Choroid plexus epithelial cell (primary cell): ENCODE measurements at places on chromosomes 12 and 14.

DNA sequence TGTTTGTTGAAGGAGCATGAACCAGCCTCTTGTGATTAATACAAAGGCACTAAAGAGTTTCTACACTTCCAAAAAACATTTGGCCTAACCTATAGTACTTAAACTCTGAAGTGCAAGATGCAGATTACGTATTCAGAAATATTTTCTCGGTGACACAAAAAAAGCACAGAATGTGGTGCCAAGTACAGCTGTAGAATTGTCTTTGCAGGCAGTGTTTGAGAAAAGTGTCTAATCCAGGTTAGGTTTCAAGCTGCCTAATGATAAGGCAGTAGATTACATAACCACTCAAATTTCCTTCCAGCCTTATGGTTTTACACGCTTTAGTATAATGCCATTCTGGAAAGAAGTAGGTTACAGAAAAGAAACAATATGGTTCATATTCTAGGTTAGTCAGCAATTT, 205.2 kb downstream of the KLHL28 start:
- no peak for DNase-seq

DNA sequence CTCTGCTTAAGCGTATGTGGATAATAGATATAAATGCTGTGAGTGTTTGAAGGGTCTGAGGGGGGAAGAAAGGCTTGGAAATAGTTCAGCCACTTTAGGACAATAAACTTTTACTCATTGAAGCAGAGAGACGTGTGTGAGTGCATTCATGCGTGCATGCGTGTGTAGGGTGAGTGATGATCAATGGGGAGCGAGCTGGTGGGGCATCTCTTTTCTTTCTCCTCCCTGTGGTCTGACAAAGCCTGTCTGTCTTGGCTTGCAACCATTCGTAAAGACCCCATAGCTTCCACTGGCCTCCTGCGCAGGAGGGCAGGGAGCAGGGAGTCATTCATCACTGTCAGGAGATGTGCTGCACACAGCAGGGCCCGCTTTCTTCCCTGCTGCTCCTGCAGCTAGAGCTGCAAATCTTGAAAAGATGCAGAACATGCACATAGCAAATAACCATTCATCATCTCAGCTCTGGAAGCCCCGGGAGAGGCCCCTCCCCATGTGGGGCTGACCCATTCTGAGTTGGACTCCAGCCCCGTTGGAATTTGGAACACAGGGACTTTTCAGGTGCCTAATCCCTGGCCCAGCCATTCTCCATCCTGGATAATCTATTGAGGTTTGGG, 223.2 kb downstream of the PPM1H start:
- DNase-seq: no peak

DNA sequence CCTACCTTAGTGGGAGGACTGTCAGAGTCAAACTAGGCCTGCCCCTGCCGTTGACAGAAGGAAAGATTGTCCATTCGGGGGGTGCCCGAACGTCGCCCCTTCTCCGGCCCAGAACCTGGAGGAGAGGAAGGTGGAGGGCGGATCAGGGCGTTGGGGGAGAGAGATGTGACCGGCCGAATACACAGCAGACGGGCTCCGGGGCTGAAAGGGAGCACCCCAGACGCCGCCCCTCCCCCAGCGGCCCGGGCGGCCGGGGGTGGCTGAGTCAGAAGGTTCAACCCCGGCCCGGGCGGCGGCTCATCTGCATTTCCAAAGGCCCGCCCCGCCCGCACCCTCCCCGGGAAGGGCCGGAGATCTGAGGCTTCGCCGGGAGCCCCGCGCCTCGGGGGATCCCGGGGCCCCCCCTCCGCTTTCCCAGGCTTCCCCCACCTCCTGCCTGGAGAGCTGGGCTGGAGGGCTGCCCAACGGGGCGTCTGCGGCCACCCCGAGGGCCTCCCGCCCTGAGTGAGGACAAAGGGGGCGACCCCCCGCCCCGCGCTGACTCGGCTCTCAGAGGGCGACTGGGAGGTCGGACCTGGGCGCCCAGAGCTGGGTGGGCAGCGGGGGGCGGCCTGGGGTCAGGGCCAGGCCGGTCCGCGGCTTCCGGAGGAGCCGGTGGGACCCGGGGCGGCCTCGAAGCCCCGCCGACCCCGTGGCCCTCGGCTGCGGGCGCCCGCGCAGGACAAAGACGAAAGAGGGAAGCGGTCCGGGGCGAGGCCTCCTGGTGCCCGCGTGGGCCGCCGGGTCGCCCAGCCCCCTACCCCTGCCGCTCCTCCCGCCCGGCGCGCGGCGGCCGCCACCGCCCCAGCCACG, 3.7 kb upstream of the SETD1B start:
- peak; percentile 90 for DNase-seq

- no peak for DNase-seq
These were observed 448.9 kb upstream of the FAR2 start for GRCh38 chr12:28700161-28700560.

DNA sequence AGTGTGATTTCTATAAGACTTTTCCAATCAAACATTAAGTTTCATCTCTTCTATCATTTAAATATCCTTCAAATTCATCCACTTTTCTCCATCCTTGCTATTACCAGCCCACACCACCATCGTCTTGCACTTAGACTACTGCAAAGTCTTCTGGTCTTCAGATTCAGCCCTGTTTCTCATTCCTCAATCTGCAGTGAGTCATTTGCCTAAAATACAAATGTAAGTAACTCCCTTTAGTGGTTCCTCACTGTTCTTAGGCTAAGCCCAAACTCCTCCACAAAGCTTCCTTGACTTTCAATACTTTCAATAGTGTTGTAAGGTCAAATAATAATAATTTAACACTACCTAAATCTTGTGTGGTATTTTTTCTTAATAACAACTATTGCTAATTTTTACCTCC, 83.3 kb downstream of the PLEKHG7 start:
- peak; percentile 46 for DNase-seq

- peak; percentile 82 for DNase-seq
These were observed 13.6 kb downstream of the VEZT start for GRCh38 chr12:95231190-95231589.

DNA sequence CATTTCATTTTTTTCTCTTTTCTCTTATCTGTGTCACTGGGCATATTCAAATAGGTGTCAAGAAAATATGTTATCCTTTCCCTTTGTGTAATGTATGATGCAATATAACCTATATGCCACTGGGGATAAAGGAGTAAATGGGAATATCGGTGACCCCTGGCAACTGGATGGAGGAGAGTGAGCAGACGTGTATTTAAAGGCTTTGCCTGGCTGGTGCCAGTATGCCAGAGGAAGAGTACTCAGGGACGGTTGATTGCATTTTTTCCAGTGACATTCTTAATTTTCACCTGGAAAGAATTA, 12.0 kb upstream of the STXBP6 start:
- DNase-seq: no peak

GRCh38 chr14:106067935-106068334, 541.6 kb downstream of the TMEM121 start:
- DNase-seq: no peak

- peak; percentile 43 for DNase-seq
These were observed 1108.6 kb downstream of the LRFN5 start for GRCh38 chr14:42715316-42715715.

- peak; percentile 79 for DNase-seq
These were observed 102.2 kb downstream of the TTC6 start for GRCh38 chr14:37697489-37698121.

GRCh38 chr14:38705220-38705619, 397.8 kb downstream of the SEC23A start:
- DNase-seq: no peak

GRCh38 chr12:127519779-127520178, 747.2 kb upstream of the TMEM132C start:
- DNase-seq: no peak

DNA sequence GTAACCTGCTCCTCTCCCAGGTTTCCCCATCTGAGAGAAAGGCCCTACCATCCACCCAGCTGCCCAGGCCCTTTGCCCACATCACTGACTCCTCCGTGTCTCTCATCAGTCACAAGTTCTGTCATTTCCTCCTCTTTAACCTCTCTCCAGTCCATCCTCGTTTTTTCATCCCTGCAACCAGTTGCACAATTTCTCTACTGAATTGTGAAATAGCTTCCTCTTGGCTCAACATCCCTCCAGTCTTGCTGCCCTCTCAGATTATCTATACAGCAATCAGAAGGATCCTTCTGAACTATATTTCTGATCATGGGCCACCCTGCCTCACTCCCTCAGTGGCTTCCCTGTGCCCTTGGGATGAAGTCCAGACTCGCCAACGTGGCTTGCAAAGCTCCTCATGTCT, 6.8 kb downstream of the FAM161B start:
- peak; percentile 80 for DNase-seq

- no peak for DNase-seq
These were observed 153.2 kb downstream of the SMOC1 start for GRCh38 chr14:70032447-70032846.

- peak; percentile 96 for DNase-seq
These were observed 157.6 kb downstream of the DPF3 start for GRCh38 chr14:72736308-72736707.

DNA sequence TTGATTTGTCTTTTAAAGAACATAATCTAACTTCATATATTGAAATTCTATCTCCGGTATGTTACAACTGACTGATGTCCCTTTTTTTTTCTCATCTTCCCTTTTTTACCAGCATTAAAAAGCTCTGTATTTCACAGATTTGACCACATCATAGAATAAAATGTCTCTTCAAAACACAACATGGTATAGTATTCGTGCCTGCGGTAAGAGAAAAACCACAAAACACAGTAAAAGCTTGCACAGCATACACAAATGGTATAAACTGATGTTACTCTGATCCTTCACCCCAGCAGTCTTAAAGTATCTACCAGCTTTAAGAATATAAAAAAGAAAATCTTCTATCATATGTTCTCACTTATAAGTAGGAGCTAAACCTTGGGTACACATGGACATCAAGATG, 83.4 kb downstream of the HECTD1 start:
- DNase-seq: no peak

DNA sequence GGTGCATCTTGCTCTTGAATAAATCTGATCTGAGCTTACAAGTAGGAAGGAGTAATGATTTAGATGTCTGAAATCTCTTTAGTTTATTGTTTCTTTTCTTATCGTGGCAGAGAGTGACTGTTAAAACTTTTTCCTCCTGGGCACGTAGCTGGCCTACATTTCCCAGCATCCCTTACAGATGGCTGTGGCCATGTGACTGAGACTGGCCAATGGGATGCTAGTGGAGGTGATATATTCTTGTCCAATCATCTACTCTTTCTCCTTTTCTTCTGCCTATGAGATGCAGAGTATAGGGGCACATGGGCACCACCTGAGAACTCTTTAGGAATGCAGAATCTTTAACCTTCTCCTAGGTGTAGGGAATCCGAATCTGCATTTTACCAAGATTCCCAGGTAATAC, 237.3 kb downstream of the RGS6 start:
- no peak for DNase-seq

DNA sequence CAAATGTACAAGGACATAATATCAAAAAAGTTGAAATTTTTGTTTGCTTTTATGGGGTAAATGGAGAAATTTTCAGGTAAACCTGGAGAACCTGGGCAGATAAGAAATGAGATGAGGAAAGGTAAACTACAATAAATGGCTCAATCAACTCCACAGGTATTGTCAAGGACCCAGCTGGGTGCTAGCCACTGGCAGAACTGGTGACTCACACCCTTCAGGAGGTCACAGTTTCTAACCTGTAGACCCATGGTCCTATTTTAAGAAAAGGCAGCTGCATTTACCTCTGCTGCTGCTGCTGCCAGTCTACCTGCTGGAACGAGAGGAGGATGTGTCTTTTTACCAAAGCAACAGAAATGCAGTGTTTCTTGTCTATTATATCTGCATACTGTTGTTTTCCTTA, 226.6 kb downstream of the ALG10B start:
- no peak for DNase-seq

DNA sequence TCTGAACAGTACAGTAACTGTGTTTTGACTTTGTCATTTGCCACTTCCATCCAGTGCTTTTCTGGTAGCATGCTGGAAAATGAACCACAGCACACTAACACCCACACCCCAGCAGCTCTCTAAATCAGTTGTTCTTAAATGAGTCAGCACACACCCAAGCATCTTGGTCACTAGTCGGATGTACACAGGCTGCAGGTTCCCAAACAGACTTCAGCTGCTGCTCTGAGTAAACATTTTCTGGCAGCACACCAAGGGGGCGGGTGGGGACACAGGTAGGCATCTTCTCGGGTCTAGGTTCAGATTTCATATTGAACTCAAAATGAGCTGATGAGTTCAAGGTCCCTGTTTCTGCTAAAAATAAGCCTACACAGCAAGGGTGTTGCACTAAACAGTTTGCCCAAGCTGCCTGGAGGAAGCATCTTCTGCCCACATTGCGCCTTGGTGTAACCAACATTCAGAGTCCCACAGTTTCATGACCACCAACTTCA, 39.8 kb downstream of the IFNG start:
- no peak for DNase-seq

DNA sequence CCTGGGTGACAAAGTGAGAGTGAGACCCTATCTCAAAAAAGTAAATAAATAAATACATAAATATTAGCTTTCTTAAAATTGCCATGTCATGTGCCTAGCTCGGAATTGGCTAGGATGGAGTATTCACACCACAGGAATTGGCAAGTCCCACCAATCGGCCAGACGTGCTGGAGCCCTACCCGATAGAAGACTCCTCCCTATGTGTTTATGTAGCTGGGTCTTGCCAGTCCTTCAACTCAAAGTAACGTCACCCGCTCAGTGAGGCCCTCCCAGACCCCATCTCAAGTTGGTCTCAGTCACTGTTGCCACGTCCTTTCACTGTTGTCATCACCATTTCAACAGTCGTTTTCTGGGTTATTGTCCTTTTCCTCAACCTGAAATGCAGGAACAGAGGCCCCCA, 20.2 kb downstream of the VRTN start:
- DNase-seq: no peak

- DNase-seq: no peak
These were observed 34.0 kb downstream of the KCNMB4 start for GRCh38 chr12:70400124-70400523.

- peak; percentile 52 for DNase-seq
These were observed 195.7 kb downstream of the FBXL14 start for GRCh38 chr12:1398673-1399072.

DNA sequence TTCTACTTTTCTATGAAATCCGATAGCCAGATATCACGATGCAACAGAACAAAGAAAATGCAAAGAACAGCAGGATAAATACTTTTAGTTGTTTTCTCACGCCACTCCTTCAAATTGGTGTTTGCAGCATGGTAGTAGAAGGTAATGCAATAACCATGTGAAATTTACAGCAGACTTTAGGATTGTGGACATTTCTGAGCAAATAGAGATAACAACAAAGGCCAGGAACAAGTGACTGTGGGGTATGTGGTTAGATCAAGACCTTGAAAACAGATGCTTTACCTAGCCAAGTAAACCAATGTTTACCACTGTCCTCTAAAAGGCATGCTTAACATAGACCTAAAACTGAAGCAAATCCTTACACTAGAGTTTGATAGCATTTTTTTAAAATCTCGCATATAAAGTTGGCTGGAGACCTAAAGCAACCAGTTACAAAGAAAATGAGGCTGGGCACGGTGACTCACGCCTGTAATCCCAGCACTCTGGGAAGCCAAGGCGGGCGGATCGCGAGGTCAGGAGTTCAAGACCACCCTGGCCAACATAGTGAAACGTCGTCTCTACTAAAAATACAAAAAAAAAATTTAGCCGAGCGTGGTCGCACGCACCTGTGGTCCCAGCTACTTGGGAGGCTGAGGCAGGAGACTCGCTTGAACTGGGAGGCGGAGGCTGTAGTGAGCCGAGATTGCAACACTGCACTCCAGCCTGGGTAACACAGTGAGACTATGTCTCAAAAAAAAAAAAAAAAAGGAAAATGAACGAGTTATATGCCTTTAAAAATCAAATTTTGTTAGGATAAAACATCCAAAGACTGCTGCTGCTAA, 123.2 kb upstream of the FOXN3 start:
- peak; percentile 74 for DNase-seq
